ENCODE measurements at places on chromosomes 7 and 10.
A peak's percentile ranks its signal among the peaks of the same experiment; 100 is the strongest.

DNA sequence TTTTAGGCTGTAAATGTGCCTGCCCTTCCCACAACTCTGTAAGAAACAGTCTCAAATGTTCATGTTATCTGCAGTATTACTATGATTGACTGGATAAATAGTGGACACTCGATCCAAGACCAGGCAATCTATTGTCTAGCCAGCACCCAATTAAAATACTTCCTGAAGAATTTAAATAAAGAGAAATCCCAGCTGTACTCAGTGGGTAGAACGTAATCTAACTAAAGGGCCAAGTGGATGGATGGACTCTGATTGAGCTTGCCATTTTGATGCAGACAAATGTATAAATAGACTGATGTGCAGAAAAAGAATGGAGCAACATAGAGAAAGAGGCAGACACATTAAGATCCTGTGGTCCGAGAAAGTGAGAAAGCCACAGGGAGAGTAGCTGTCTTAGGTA is 158.0 kb downstream of the IPMK start:
- DNase-seq, result no peak

DNA sequence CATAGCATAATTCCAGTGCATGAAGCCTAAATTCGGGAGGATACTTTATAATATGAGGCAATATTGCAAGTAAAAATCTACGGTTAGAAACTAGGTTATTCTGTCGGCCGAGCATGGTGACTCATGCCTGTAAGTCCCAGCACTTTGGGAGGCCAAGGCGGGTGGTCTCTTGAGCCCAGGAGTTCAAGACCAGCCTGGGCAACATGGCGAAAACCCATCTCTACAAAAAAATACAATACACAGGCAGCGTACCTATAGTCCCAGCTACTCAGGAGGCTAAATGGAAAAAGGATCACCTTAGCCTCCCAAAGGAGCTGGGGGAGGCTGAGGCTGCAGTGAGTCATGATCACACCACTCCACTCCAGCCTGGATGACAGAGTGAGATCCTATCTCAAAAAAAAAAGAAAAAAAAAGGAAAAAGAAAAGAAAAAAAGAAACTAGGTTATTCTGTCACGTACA is 14.2 kb downstream of the SKAP2 start:
- no peak for DNase-seq

DNA sequence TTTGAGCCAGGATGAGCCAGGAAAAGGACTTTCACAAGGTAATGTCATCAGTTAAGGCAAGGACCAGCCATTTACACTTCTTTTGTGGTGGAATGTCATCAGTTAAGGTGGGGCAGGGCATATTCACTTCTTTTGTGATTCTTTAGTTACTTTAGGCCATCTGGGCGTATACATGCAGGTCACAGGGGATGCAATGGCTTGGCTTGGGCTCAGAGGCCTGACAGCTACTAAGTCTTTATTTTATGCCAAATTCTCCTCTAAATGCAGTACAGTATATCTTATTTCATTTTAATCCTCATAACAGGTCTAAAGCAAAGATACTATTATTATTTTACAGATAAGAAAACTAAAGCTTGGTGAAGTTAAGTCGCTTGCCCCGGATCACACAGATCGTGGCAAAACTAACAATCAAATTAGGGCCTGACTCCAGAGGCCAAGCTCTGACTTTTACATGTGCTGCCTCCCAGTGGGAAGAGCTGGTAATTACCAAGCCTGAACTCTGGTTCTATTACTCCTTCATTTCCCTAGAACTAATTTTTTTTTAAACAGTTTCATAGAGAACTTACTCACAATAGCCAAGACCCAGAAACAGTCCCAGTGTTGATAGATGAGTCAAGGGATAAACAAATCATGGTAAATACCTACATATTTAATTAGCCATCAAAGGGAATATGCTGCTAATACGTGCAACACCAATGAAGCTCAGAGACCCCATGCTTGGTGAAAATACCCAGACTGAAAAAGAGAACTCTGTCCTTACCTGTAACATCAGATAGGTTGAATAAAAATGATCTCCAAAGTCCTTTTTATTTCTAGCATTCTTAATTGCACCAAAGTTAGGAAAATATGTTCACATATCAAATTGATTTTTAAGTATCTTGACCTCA is 35.4 kb downstream of the C7orf25 start:
- DNase-seq, result no peak

DNA sequence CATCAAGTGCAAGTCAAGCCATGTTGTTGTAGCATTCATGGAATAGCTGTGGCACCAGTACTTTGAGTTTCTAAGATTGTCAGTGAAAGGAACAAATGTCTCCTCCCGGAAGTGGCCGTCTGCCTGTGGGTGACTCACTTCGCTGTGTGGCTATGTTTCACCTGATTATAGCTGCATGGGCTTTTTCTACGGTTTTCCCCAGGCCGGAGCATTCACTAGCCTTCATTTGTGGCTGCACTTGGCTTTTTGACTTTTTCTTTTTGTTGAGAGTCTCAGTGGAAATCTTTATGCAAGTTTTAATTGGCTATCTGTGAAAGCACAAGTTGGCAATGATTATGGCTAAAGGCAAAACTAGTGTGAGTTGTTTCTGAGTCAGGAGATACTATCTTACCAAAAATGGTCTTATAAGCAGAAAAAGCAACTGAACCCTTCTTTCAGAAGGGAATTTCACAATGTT is 35.0 kb downstream of the SRI start:
- DNase-seq, result no peak

GRCh38 chr7:50121286-50121685 is 28.2 kb upstream of the ZPBP start:
- no peak for DNase-seq

GRCh38 chr7:132049462-132050304 is 493.3 kb upstream of the PODXL start:
- peak; percentile 12 for DNase-seq

GRCh38 chr10:52774600-52775106 is 2.1 kb upstream of the MBL2 start:
- no peak for DNase-seq

DNA sequence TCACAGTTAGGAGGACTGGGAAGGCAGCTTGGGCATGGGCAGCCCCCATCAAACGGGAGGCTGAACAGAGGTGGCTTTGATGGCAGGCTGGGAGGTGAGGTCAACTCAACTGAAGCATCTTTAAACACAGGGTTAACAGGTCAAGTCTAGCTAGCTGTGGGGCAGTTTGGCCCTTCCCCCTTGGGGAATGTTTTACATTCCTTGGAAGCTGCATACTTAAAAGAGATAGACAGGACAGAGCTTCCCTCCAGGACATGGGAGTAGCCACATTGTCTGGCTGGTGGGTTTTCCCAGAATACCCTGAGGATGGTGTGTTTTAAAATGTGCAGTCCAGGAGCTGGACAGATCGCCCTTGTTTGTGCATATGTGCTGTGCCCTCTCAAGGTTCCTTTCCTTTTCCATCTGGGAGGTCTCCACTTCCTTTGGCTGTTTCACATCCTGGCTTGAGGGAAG is 6.8 kb upstream of the RASSF4 start:
- no peak for DNase-seq

GRCh38 chr7:85184599-85185423 is 2.0 kb downstream of the SEMA3D start:
- no peak for DNase-seq

GRCh38 chr7:68640103-68640502 is 958.2 kb upstream of the AUTS2 start:
- no peak for DNase-seq

DNA sequence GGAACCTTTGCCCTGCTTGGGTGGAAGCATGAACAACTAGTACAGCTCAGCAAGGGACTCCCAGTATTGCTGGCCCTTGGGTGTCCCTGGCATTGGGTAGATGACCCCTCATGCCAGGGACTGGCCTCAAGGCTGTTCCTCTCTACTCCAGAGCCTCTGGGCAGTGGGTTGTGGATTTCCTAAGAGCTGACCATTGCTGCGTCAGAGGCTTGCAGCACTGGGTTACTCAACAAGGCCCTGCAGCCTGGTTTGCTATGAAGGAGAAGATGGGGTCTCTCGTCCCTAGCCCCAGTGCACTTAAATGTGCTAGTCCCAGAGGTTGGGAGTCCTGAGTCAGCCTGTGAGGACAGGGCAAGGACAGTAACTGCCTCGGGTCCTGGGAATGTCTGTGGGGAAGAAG is 2.5 kb downstream of the VSIR start:
- DNase-seq, result no peak

DNA sequence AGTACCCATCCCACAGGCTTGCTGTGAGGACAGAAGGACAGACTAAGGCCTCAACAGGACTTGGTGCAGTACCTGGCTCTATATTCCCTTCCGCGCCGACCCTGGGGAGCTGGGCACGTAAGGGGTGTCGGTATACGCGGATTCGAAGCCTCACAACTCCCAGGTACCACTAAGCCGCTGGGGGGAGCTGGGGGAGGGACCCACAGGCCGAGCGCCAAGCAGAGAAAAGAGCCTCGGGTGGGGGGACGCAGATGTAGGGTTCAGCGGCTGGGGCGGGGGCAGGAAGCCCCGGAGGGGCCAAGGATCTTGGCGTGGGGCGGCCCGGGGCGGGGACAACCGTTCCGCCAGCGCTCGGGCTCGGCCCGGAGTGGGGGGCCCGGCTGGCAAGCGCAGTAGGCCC is 126.4 kb upstream of the ZNF746 start:
- DNase-seq, result no peak

- no peak for DNase-seq
Measured at GRCh38 chr7:53947732-53948131, 594.4 kb upstream of the VSTM2A start.

DNA sequence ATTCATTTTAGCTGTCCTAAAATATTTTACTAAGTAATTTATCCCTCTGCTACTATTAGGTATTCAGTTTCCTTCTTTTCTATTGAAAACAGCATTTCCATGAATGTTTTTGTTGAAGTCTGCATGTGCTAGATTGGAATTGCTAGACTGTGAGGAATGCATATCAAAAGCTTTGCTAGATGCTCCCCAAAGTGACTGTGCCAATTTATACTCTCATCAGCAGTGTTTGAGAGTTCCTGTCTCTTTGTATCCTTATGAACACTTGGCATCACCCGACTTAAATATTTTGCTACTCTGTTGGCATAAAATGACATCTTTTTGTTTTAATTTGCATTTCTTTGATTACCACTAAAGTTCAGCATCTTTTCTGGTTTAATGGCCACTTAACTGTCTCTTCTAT is 45.0 kb upstream of the PRR15 start:
- no peak for DNase-seq

GRCh38 chr10:128540128-128540762 is 414.0 kb upstream of the MKI67 start:
- DNase-seq, result no peak

DNA sequence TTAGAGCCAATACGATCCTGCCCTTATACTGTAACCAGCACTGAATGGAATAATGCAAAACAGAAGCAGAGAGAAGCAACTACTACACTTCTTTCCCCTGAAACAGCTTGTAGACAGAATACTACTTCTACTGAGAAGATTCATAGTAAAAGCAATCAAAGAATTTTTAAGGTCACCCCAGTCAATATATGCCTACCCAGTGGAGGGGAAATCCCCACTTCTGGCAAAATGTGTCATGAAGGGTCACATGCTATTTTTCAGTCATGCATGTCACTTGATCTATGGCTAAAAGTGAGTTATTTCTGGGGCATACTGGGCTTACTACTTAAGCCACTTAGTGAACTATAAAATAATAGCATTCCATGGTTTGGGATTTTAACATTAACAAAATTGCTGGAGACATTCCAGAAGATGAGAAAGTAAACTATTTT is 25.6 kb downstream of the IRF5 start:
- DNase-seq, result no peak

- no peak for DNase-seq
Measured at GRCh38 chr7:19317461-19317860, 172.2 kb upstream of the FERD3L start.

DNA sequence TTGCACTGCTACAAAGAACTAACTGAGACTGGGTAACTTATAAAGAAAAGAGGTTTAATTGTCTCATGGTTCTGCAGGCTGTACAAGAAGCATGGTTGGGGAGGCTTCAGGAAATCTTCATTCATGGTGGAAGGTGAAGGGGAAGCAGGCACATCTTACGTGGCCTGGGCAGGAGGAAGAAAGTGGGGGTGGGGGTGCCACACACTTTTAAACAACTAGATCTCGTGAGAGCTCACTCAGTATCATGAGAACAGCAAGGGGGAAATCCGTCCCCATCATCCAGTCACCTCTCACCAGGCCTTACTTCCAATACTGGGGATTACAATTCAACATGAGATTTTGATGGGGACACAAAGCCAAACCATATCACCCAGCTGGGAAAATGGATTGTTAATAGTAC is 281.7 kb downstream of the AUTS2 start:
- no peak for DNase-seq

DNA sequence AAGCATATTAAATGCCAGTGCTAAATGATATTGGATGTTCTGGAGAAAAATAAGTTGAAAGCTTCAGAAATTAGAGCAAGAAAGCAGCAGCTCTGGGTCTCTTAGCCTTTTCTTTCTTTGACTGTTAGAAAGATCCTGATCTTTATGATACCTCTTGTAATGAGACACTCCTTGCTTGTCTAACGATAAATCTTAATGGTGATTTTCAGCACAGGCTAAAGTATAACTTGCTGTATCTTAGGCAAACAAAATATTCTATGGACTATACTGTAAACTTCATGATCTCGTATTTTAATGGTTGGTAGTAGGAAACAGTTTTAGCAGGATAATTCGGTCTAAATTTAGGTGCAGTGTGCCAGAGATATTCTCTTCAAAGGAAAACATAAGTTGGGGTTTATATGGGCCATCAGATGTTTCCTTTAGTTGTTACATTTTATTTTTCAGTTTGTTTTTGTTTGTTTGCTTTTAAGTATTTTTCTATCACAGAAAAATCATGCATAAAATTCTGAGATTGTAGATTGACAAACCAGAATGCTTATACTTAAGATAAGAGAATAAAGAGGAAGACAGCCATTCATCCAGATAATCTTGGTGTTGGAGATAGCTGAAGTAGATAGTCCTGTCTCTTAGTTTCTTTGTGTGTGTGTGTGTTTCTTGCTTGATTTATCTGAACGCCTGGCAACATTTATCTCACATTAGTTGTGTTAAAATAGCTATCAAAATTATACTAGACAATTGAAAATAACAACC is 4.7 kb downstream of the CASD1 start:
- no peak for DNase-seq

- DNase-seq, result no peak
Measured at GRCh38 chr10:133294189-133294588, 14.5 kb downstream of the TUBGCP2 start.

GRCh38 chr7:3918576-3918975 is 617.5 kb downstream of the SDK1 start:
- DNase-seq, result no peak

- DNase-seq, result no peak
Measured at GRCh38 chr7:98212532-98213041, 1.3 kb downstream of the BHLHA15 start.
